ENCODE measurements at places on chromosomes 7 and 10.
A peak's percentile ranks its signal among the peaks of the same experiment; 100 is the strongest.

DNA sequence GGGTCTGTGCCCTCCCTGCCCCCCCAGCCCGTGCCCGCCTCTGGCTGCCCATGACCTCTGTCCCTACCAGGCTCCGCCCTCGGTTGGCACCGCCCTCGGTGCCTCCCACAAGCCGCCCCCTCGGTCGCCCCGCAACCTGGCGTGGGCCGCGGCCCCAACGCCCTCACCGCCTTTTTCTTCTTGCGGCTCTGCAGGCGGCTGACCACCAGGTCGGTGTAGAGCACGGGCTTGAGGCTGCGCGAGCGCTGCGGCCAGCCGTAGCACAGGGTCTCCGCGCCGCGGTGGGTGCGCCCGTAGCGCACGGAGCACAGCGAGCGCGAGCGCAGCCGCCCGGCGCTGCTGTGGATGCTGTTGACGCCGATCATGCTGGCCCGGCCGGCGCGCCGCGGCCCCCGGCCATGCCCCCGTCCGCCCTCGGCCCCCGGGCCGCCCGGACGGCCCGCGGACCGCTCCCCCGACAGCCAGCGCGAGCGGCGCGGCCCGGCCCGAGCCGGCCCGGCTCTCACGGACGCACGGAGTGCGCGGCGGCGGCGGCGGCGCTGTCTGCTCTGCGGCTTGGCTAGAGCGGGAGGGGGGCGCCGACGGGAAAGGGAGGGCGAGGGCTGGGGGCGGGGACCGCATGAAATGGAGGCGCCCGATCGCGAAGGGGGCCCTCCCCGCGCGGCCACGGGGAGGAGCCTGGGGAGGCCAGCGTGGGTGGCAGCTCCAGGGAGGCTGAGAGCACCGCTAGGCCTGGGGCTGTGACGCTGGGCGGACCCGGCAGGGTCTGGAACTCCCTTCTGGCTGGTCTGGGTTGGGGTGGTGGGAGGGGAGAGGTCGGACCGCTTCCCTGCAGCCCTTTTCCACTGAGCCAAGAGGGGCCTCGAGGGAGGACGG lies 9.6 kb downstream of the PSD start:
- DNase-seq: peak; percentile 33

GRCh38 chr7:135888740-135889139 lies 88.4 kb downstream of the MTPN start:
- no peak for DNase-seq

- DNase-seq: no peak
Observed at GRCh38 chr7:46034056-46034768, 113.1 kb upstream of the IGFBP3 start.

GRCh38 chr10:101745074-101745696 lies 30.7 kb downstream of the FGF8 start:
- DNase-seq: no peak

GRCh38 chr7:134320201-134320600 lies 3.5 kb upstream of the SLC35B4 start:
- no peak for DNase-seq

DNA sequence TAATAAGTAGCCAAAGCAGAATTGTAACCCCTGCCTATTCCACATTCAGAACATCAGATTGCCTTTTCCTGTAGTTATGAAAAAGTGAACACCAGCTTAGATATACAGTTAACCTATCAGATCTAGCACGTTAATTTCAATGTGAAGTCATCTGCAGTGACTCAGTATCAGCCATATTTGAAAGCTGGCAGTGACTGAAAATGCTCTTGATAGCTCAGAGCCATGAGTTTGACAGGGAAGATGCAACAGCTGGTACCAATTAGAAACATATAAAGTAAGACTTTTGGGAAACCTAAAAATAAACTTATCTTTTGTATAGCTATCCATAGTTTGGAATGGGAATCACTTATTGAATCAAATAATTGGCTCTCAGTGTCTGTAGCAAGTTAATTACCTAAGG lies 284.1 kb upstream of the NPSR1 start:
- no peak for DNase-seq

DNA sequence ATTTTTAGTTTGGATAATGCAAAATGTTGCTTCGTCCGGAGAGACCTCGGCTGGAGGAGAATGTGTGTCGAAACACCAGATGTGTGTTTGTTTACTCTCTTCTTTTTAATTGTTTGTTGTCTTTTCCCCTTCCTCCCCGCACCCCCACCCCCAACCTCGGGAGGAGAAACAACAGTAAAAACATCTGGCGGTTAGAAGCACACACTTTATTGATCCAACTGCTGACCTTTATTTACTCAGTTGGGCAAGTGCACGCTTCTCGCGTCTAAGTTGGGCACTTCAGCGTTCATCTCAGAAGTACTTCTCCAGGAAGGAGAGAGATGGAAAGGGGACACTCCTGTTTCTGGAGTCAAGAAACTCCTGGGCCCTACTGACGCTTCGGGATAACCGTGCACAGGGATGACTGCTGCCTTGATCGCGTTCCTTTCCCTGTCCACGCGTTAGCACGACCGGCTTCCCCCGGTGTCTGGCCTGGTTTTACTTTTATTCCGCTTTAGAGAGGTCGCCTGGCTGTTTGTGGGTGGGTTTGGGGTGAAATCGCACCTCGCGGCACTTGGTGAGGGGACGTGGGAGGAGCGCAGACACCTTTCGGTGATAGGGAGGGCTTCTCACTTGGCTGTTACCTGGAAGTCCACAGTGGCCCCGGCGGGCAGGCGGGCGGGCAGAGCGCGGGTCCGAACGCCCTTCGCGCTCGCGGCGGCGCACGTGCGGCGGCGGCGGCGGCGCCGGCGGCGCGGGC lies 168.3 kb upstream of the PPP1R3A start:
- DNase-seq: no peak

- DNase-seq: peak; percentile 51
Observed at GRCh38 chr10:24722676-24723385, 856 bp downstream of the ARHGAP21 start.

DNA sequence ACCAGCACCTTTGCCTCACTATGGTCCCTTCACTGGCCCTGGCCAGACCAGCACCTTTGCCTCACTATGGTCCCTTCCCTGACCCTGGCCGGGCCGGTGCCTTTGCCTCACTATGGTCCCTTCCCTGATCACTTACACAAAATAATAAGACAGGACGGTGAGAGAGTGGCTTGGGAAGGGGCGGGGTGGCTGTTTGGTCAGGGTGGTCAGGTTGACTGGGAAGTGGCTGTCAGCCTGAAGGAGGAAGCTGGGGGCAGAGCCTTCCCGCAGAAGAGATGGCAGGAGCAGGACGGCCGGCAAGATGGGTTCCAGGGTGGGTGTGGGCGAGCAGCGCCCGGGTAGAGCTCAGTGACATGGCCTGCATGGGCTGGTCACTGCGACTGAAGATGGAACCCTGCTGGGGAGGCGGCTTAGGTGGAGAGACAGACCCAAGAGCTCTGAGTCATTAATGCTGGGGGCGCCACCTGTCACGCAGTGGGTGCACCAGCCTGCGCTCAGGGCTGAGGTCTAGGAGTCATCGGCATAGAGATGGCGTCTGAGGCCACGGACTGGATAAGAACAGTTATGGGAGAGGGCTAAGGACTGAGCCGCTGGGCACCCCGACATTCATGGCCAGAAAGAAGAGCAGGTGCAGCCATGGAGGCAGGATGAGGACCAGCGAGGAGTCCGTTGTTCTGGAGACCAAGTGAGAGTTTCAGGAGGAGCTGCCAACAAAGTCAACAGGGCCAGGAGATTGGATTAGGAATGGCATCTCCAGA lies 91.8 kb downstream of the CHST15 start:
- no peak for DNase-seq

GRCh38 chr7:50310361-50310760 lies 5.8 kb downstream of the IKZF1 start:
- DNase-seq: no peak

GRCh38 chr7:150970424-150970823 lies 7.7 kb downstream of the KCNH2 start:
- no peak for DNase-seq

DNA sequence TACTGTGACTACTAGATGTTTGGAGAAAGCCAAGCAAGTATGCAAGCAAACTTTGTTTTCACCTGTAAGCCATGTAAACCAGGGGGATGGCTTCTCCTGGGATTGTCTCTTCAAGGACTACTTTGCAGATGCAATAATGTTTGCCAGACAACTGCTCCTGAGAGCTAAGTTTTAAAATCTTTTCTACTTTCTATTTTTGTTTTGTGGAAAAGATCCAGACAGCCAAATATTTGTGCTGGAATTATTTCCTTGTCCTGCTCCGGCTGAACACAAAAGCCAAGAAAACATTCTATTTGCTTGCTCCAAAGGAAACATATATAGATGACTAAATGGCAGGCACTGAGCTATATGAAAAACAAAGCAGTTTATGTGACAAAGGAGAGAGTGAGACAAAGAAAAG lies 51.6 kb downstream of the TFPI2 start:
- DNase-seq: no peak

GRCh38 chr10:97736403-97736901 lies 476 bp upstream of the ZFYVE27 start:
- DNase-seq: no peak

DNA sequence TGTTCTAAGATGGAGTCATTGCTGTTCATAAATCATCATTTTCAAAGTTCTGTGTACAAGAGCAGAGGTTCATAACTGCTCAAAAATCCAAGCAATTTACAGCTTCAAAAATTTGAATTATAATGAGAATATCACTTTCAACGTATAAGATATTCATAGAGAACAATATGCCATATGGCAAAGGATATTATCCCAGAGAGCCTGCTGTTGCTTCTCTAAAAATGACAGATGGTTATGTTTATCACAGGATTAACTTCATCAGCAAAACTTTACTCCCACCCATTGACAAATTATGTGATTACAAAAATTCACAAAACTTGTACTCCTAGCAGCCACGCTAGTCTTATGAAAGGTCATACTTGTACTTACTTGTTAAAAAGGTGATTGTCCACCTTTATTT lies 105.1 kb downstream of the PIP4K2A start:
- no peak for DNase-seq

GRCh38 chr7:103598326-103598905 lies 152.4 kb upstream of the SLC26A5 start:
- DNase-seq: no peak

DNA sequence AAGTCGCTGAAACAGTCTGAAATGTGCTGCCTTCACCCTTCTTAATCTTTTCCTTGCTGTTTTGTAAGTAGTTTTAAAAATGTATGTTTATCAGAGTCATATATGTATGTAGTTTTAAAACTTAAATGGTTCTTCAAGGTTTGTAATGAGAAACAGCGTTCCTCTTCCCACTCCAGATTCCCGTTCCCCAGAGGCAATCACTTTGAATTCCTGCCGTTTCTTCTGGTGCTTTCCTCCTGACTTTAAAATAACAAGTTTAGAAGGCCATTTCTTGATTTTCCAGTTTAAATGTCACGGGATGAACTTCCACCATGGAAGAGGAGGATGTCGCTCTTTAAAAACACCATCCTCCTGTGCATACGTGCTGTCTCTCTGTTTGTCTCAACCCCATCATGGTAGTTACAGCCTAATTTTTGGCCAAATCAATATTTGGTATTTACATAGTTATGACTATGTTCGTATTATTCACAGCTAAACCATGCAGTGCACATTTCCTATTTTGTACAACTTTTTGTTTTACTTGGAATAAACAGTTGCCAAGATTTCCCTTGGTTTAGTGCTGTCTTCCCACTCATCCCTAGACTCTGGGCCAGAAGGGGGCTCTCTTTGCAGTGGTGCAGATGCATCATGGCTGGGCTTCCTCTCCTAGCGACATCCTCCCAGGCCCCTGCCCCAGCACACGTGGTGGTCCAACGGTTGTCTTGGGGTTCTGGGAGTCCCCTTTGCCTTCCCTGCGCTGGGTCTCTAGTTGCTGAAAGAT lies 151.4 kb downstream of the PTPN20 start:
- no peak for DNase-seq

GRCh38 chr7:93226310-93226709 lies at the start of gene HEPACAM2:
HEPACAM2 (minus strand) TSS chr7:93226469.
- DNase-seq: no peak

DNA sequence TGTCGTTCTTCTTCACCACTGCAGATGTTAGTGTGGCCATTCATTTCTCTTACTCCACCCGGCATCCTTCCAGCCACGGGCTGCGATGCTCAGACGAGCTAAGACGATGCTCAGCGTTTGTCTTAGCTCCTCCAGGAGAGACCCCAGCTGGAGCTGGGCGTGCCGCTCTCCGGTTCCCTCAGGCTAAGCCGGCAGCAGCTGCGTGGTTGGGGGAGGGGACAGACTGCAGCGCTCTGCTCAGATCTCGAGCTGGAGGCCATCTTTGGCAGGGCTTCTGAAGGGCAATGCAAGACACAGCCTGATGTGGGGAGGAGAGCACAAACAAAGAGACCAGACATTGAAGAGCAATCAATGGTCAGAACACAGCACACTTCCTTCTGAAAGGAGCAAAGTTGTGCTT lies 4.8 kb downstream of the INA start:
- peak; percentile 9 for DNase-seq

- peak; percentile 24 for DNase-seq
Observed at GRCh38 chr7:117808341-117808757, 64.9 kb downstream of the CTTNBP2 start.

DNA sequence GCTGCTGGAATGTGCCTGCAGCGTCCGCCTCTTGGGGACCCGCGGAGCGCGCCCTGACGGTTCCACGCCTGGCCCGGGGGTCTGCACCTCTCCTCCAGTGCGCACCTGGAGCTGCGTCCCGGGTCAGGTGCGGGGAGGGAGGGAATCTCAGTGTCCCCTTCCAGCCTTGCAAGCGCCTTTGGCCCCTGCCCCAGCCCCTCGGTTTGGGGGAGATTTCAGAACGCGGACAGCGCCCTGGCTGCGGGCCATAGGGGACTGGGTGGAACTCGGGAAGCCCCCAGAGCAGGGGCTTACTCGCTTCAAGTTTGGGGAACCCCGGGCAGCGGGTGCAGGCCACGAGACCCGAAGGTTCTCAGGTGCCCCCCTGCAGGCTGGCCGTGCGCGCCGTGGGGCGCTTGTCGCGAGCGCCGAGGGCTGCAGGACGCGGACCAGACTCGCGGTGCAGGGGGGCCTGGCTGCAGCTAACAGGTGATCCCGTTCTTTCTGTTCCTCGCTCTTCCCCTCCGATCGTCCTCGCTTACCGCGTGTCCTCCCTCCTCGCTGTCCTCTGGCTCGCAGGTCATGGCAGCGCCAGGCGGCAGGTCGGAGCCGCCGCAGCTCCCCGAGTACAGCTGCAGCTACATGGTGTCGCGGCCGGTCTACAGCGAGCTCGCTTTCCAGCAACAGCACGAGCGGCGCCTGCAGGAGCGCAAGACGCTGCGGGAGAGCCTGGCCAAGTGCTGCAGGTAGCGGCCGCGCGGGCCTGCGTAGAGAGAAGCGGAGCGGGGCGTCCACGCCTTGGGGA lies 645 bp downstream of the SLC26A4 start:
- no peak for DNase-seq

GRCh38 chr7:21429021-21429420 lies 1.1 kb downstream of the SP4 start:
- no peak for DNase-seq

DNA sequence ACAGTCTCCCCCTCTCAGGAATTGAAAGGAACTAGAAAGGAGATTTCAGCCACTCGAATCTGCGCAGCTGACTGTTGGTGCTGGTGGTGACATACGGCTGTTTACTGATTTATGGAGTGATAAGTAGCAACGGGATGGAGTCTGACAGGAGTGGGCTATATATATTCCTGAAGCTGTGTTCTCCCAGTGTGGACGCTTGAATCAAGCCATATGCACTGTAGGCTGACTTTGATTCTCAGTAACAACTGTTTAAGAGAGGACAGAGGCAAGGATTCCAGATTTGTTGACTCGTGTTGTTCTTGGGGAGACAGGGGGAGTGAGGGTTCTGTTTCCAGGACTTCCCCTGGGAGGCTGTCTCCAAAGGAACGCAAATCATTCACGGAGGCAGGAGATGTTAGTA lies 260.1 kb upstream of the AUTS2 start:
- DNase-seq: no peak
